ENCODE measurements at places on chromosomes 5 and 9. TPM values are rescaled to one million over a fixed set of nuclear protein-coding genes. Genes with fewer than 3 reads are reported as not detected.

DNA sequence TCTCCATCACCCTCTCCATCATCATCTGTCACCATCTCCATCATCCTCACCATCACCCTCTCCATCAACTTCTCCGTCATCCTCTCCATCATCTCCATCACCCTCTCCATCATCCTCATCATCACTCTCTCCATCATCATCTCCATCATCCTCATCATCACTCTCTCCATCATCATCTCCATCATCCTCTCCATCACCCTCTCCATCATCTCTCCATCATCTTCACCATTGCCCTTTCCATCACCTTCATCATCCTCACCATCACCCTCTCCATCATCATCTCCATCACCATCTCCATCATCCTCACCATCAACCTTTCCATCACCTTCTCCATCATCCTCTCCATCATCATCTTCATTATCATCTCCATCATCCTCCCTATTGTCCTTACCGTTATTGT, 565.5 kb upstream of the SGCD start:
- no peak for DNase-seq

DNA sequence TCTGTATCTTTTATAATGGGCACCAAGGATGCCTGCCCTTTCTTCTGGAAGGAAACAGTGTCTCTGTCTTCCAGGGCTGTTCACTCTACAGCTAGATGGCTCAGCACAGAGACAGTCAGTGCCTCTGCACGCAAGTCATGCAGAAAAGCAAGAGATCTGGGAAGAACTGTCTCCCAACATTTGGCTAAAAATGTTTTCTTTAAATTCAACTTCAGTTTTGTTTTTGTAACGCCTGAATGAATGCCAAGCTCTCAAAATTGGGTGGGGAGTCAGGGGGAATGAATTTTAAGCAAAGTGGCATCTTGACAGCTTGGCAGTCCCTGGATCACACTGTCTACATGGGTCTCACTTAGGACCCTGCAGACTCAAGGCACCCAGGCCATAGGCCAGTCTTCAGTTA, 12.6 kb downstream of the OLFML2A start:
- no peak for DNase-seq

- DNase-seq = no peak
Observed at GRCh38 chr5:144227363-144227999, 56.8 kb downstream of the KCTD16 start.

DNA sequence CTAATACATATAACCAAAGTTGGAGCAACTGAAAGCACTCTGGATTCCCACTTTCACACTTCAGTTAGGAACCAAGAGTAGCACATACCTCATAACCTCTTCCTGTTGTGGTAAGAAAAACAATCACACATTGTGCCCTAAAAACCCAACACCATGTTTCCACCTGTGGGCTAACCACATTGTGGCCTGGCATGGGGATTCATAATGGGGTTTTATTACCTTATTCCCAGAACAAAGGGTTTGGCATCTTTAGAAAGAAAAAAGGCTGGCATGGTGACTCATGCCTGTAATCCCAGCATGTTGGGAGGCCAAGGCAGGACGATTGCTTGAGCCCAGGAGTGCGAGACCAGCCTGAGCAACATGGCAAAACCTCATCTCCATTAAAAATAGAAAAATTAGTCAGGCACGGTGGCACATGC, 60.6 kb downstream of the HSD17B3 start:
- DNase-seq = no peak

GRCh38 chr9:133888809-133889491, 103.2 kb downstream of the VAV2 start:
- no peak for DNase-seq

DNA sequence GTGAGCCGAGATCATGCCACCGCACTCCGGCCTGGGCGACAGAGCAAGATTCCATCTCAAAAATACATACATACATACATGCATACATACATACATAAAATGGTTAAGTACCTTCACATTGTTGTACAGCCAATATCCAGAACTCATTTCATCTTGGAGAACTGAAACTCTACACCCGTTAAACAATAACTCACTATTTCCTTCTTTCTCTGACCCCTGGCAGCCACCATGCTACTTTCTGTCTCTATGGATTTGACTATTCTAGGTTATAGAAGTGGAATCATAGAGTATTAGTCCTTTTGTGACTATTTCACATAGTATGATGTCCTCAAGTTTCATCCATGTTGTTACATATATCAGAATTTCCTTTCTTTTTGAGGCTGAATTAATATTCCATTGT, 9.6 kb upstream of the KIF27 start:
- DNase-seq = no peak

- no peak for DNase-seq
Observed at GRCh38 chr9:99076483-99077171, 28.3 kb upstream of the TGFBR1 start.

GRCh38 chr5:90548069-90548593, 10.5 kb upstream of the ADGRV1 start:
- no peak for DNase-seq

- no peak for DNase-seq
Observed at GRCh38 chr5:124130816-124131215, 615.6 kb downstream of the ZNF608 start.

- DNase-seq = no peak
Observed at GRCh38 chr5:43730832-43731342, 127.9 kb downstream of the NNT start.

DNA sequence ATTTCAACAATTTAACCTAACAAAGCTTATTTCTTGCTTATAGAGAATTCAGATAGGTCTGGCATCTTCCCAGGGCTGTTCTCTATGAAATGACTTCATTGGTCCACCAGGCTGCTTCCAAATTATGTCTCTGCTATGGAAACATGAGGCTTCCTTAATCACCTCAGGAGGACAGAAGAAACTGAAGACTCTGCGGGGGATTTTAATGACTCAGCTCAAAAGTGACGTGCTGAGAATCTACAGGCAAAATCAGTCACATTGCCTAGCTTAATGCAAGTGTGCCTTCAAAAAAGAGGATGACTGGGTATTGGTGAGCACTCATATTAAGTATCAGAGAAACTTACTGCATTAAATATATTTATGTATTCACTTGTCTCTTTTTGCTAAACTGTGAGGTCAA, 315.5 kb upstream of the RGMB start:
- DNase-seq = no peak

DNA sequence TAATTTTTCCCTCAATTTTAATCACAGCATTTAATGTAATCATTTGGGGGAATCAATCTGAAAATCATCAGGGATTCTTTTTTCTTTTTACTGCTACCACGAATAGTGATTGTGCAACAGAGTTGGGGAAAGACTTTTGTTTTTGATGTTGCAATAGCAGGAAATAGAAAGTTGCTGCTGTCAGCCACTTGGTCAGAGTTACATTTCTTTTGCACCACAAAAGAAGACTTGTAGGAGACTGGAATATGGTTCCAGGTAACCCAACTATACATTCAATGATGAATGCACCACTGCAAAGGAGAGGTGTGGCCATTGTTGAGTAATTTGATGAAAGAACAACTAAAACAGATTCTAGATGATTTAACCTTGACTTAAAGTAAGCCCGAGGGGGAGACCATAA, 46.3 kb upstream of the PALM2AKAP2 start:
- no peak for DNase-seq

DNA sequence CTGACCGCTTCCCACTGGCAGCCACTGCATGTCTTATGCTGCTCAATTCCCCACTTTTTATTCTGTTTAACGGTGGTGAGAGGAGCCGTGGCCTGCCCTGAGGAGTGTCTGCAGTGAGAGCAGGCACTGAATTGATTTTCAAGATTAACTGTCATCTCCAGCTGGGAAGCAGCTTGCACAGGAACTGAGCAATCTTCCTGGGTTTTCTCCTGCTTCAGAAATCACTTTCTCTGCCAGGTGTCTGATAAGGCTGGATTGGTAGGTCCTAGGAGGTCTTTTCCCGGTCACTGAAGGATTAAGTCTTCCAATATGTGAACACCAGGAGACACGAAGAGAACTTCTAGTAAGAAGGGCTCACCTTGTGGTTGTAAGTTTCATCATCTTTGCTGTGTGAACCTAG, 181.1 kb upstream of the RAD23B start:
- no peak for DNase-seq

DNA sequence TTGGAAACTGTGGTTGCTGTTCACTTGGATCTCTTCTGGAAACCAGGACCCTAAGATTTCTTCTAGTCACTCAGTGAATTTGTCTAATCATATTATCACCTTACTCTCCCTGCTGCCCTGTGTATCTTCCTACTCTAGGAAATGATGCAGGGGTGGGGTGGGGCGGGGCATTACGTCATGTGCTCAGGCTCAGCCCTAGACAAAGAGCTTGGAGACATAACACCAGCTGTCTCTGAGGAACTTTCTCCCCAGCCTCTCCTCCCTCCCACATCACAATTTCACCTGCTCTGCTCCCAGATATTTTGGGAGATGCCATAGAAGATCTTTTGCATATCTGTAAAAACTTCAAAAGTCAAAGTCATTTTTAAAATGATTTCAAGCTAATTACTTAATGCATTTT, 470.4 kb downstream of the ZSWIM6 start:
- no peak for DNase-seq

- DNase-seq = no peak
Observed at GRCh38 chr5:80576383-80576782, 6.3 kb upstream of the ANKRD34B start.

GRCh38 chr9:5510989-5511388, 658 bp downstream of the PDCD1LG2 start:
- no peak for DNase-seq

DNA sequence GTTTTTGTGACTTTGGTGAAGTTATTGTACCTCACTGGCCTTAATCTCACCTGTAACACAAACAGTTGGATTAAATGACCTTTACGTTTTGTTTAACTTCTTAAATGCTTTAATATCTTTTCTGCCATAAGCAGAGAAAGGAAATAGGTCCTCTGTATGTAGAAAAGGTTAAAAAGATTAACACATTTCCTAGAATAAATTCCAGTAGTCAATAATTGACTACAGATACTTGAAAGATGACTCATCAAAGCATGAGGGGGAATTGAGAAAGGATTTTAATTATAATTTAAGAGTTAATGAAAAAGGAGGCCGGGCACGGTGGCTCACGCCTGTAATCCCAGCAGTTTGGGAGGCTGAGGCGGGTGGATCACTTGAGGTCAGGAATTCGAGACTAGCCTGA, 35.8 kb upstream of the CMYA5 start:
- DNase-seq = no peak

DNA sequence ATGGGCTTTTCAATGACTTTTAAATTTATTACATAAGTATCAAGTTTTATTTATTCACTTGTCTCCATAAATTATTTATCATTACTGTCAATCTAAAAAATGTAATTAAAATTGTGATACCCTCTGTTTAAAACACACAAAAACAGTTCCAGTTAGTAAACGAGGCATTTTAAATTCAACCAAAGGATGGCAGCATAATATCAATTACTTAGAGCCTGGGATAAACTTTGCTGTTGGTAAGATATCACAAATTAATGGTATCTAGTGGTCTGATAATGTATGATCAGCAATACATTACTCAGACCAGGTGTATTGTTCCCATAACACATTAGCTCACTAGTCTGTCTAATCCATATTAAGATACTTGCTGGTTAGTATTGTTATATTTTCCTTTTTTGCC, 9.6 kb upstream of the IFNE start:
- no peak for DNase-seq

DNA sequence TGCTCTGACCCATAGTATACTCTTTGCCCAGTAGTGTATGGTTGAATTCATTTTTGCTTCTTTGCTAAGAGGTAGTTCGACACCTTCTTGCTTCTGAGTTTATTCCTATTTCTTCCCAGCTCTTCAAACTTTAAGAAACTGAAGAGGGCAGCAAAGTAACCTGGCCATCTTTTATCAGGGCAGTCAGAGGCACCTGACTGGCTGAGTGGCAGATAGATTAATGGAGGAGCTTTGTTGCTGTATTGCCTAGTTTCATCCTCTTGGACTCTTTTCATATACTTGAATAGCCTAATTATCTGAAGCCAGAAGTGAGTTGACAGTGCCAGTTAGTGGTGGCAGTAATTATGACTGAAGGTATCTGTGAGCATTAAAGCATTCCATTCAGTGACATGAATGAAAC, 82.5 kb downstream of the UHRF2 start:
- no peak for DNase-seq

DNA sequence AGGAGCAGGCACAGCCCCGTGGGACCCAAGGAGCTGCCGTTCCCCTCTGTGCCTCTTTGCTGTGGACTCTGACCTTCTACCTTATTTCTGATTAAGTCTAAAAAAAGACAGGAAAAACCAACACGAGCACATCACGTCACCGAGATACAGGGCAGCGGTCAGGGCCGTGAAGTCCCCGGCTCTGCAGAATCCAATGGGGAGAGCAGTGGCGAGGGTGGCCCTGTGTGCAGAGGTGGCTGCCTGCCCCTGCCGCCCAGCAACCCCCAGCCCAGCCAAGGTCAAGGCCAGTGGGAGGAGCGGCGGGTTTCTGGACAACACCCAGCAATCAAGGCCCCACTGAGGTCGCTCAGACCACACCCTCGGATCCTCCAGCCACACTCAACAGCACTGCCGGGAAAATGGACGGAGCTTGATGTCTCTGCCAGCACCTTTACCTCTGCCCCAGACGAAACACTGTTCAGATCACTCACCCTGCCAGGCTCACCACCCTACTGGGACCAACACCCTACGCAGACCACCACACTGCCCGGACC, 32.7 kb upstream of the SLC9A3 start:
- no peak for DNase-seq

GRCh38 chr9:114092336-114092735, 6.8 kb downstream of the KIF12 start:
- no peak for DNase-seq

- DNase-seq = no peak
Observed at GRCh38 chr9:127406799-127407491, 10.0 kb downstream of the SLC2A8 start.

- no peak for DNase-seq
Observed at GRCh38 chr9:131546336-131547084, 1.2 kb downstream of the PRRT1B start.

GRCh38 chr5:79642210-79642609, 30.0 kb downstream of the TENT2 start:
- no peak for DNase-seq

- DNase-seq = no peak
Observed at GRCh38 chr5:125823572-125823971, 599.6 kb upstream of the GRAMD2B start.

- DNase-seq = no peak
Observed at GRCh38 chr5:161138751-161139455, 286.9 kb upstream of the ATP10B start.

- no peak for DNase-seq
Observed at GRCh38 chr9:99030092-99030511, 74.8 kb upstream of the TGFBR1 start.

The GLRA1 gene
- total RNA-seq = not detected

The LMNB1 gene
- total RNA-seq = 3.7 TPM

The TAF1L gene
- not detected for total RNA-seq

The SPATA31A3 gene
- total RNA-seq = not detected

The GABRP gene
- total RNA-seq = 0.14 TPM

The NIPBL gene
- 35.4 TPM for total RNA-seq

The PPIC gene
- 46.0 TPM for total RNA-seq

The FAM169A gene
- total RNA-seq = 3.0 TPM

The PCDHGA7 gene
- 7.2 TPM for total RNA-seq

The CD274 gene
- 12.0 TPM for total RNA-seq

The ZFP2 gene
- total RNA-seq = 0.70 TPM

The TAF9 gene
- total RNA-seq = 31.6 TPM

The ARL14EPL gene
- total RNA-seq = not detected

The RABGAP1 gene
- 45.1 TPM for total RNA-seq

The PLPP7 gene
- total RNA-seq = 107 TPM

Measured in Right ventricle myocardium inferior (tissue), 1 donor.